Stimulated activated CD8-positive, alpha-beta memory T cell treated with anti-CD3 and anti-CD28 coated beads, Interleukin-4, amount 100 ng/mL, for 24 hours (primary cell): ENCODE measurements at places on chromosomes 6 and 20.

- no peak for DNase-seq
These were observed 175.7 kb downstream of the LINC00237 start for GRCh38 chr20:20930500-20930899.

DNA sequence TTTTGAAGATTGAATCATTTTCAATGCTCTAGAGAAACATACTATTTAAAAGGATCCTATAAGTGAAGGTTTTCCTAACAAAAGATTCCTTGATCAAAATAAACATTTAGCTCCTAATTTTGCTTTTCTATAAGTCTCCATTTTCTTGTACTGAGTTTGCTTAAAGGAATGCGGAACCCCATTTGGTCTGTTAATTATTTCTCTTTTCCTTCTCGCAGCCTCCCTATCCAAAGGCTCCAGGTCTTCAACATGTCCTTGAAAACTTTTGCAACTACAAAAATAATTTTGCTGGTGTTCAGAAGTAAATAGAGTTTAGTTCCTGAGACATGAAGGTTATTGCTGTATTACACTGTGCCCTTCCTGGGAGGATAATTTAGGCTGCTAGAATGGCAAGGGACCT is 8.3 kb upstream of the NPEPL1 start:
- no peak for DNase-seq

DNA sequence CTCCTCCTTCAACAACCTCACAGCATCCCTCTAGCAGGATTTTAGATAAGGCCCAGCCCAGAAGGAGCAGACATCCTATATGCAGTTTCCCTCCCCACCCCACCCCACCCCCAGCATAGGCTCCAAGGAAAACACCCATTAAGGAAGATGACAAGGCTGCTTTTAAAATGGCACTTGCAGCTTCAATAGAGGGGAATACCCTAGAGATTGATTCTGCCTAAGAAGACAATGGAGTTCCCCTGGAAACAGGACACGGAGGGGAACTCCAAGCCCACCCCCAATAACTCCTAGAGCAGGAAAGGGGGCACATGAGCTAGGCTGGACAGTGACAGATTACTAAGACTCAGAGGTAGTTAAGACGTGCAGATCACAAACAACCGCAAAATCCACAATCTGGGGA is 34.7 kb downstream of the CPNE5 start:
- no peak for DNase-seq

DNA sequence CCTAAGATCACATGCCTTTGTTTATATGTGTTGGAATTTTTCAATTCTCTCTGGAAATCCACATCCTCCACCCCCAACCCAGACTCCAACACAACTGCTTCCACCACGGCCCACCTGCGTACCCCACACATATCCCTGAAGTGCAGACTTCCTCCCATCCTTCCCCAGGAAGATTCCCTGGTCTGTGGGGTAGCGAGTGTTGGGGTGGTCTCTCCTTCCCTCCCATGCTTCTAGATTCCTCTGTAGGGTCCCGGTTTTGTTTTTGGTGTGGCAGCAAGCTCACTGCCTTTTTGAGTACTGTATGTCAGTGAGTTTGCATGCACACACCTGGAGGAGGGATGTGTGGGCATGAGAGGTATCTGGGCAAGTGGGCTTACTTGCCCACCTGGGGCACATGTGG is 127.6 kb downstream of the MRPL14 start:
- no peak for DNase-seq

DNA sequence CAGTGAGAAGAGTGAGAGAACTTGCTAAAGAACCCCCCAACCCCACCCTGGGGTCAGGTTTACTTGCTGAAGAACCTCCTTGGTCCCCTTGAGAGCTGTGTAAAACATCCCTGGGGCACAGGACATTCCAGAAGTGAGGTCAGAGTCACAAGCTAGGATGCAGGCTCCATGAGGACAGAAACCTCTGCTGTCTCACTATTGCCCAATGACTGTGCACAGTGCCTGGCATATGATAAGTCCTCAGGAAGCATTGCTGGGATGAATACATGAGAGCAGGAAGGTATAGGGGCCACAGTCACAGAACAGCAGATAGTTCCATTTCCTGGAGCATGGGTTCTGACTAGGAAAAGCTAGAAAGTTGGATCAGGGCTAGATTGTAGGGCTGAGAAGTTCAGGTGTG is 18.4 kb downstream of the NT5E start:
- no peak for DNase-seq

DNA sequence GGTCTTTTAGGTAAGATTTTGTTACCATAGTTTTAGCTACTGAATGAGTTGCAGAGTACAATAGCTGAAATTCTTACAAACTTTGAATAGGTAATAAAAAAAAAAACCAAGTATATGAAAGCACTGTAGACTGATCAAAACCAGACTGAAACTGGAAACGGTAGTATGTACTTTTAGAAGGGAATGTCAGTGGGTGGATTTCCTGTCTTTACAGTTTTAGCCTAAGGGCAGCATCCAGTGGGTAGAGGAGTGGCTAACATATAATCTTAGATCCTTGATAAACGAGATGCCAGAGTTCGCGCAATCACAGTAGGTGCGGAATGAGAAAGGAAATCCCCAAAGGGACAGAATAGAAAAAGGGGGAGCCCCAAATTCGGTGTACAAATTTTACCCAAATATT is 385.9 kb upstream of the RUNX2 start:
- no peak for DNase-seq

GRCh38 chr20:1509237-1509636 is 18.0 kb upstream of the SIRPB2 start:
- no peak for DNase-seq

GRCh38 chr6:140427842-140428241 is 1053.4 kb upstream of the CITED2 start:
- no peak for DNase-seq

- no peak for DNase-seq
These were observed 87.9 kb downstream of the CEP57L1 start for GRCh38 chr6:109183109-109183650.

- DNase-seq = no peak
These were observed 268.8 kb downstream of the TMEM242 start for GRCh38 chr6:157054531-157054979.

DNA sequence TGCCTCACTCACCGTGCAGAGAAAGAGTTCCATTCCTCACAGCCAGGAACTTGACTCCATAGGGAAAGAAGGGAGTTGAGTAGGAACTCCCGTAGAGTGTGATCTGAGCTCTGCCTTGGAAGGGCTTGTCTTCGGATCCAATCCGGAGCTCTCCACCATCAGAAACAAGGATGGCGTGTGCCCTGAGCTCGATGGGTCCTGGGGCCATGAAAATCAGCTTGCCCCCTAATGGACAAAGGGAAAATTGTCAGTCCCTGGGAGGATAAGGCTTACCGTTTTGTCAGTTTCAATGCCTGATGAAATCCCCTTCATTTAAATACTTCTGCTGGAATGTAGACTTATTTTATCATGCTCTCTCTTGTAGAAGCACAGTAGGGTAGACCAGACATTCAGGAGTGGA is 153.3 kb downstream of the PKHD1 start:
- no peak for DNase-seq

DNA sequence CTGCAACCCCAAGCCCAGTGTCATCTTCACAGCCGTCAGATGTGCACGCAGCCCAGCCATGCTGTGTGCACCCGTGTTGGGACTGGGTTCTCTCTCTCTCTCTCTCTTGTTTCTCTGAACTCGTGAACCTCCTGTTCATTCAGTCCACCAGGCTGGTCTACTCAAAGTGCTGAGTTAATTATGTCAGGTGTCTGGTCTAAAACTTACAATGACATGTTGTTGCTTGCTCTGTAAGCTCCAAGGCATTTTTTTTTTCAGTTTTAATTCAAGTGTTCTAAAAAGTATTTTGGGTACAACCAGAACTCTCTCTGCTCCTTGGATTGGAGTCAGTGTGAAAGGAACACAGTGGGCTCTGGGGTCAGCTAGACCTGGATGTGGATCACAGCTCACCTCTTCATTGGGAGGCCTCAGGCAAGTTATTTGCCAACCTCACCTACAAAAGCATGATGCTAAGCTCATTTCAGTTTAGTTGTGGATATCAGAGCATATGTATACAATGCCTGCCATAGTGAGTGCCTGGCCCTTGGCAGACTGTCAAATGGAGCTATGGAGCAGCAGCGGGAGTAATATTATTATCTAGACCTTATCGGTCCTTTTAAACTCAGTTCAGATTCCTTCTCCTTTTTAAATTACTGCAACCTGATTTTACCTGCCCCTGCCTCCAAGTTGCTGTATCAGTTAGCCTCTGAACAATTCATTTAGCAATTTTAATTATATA is 59.5 kb downstream of the PLEKHG1 start:
- DNase-seq = no peak

- DNase-seq = no peak
These were observed 87.5 kb downstream of the HDGFL1 start for GRCh38 chr6:22656706-22657351.

- no peak for DNase-seq
These were observed 20.8 kb upstream of the BMP7 start for GRCh38 chr20:57287007-57287880.
